Tongue (tissue), 3 donors: ENCODE measurements at places on chromosomes 5 and 9.

DNA sequence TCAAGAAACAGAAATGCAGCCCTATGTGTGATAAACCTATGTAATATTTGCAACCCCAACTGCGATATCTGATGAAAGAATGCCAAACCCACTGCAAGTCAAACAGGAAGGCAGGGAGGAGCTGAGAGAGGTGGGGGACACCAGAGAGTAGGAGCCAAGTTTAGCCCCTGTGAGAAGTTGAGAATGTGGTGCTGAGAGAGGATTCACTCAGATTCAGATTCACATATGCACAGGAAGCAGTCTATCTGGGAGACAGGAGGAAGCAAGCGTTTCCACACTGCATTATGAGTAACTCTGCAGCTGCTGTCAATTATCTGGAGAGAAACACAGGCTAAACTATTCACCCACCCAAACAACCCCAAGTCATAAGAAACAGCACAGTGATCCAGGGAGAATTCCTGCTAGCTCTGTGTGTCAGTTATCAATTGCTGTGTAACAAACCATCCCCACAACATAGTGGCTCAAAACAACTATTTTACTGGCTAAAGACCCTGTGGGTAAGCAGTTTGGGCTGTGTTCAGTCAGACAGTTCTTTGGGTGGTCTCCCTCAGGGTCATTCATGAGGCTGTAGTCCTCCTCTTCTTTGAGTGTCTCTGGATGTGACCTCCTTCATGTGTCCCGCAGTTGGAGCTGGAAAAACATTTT is 161.9 kb upstream of the RAI14 start:
- DNase-seq, result no peak

- DNase-seq, result no peak
Observed at GRCh38 chr5:32172923-32173266, 1.2 kb downstream of the GOLPH3 start.

DNA sequence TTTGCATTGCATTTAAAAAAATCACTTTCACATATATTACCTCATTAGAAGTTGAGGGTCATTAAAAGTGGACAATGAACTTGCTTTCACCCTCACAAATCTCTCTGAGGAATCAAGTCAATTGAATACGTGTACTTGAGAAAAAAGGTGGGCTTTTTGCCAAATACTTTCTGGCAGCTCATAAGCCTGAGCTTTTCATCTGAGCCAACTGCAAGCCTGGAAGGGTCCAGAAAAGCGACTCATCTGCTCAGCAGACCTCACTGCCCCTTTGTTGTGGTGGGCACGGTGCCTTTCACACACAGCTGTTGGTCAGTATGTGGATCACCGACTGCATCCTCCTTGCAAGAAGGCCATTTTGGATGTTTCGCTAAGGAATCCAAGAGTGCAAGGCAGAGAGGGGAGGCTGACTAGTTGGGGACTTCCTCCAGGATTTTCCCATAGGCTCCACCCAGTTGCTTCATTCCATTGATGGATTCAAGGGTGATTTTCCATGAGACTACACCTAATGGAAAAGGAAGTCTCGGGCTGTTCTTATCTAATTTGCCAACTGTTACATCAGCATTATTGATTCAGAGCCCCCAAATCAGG is 564.7 kb downstream of the PDE4D start:
- peak; percentile 88 for DNase-seq

- peak; percentile 69 for DNase-seq
Observed at GRCh38 chr5:65927503-65928321, 1.3 kb downstream of the ERBIN start.

GRCh38 chr9:134538856-134539566 is 102.6 kb upstream of the COL5A1 start:
- peak; percentile 80 for DNase-seq

DNA sequence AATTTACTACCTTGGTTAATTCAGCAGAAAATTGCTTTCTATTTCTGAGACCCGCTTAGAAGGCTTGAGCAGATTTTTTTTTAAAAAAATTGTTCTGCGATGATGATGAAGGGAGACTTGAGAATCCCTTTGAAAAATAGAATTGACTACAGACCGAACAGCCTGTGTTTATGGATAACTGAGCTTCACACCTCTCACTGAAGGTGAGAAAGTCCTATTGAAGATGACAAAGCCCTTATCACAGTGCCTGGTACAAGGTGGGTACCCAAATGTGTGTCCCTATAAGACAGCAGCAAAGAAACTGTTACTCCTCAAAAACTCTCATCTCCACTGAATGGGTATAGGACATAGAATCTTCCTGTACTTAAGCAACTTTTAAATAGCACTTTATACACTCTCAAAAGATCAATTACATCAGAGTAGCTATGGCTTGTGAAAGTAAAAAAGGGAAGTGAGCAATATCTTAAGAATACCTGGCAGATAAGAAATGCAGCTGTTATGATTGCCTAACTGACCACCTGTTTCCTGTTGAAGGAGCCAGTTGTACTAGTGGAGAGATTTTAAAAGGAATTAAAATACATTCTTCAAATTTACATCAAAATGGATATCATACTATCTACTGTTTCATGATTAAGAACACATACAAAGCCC is 419.7 kb downstream of the CHSY3 start:
- no peak for DNase-seq

GRCh38 chr9:96667363-96667728 is 12.2 kb upstream of the PRXL2C start:
- DNase-seq, result no peak

DNA sequence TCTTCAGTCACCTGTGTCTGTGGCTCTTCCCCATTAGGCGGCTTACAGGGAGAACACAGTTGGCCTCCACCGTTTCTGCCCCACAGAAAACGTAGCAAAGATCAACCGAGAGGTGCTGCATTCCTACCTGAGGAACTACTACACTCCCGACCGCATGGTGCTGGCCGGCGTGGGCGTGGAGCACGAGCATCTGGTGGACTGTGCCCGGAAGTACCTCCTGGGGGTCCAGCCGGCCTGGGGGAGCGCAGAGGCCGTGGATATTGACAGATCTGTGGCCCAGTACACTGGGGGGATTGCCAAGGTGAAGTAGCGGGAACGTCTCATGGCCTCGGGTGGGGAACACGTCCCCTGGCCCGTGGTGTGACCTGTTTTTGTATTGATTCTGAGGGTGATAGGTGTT is 6.5 kb downstream of the PMPCA start:
- no peak for DNase-seq

DNA sequence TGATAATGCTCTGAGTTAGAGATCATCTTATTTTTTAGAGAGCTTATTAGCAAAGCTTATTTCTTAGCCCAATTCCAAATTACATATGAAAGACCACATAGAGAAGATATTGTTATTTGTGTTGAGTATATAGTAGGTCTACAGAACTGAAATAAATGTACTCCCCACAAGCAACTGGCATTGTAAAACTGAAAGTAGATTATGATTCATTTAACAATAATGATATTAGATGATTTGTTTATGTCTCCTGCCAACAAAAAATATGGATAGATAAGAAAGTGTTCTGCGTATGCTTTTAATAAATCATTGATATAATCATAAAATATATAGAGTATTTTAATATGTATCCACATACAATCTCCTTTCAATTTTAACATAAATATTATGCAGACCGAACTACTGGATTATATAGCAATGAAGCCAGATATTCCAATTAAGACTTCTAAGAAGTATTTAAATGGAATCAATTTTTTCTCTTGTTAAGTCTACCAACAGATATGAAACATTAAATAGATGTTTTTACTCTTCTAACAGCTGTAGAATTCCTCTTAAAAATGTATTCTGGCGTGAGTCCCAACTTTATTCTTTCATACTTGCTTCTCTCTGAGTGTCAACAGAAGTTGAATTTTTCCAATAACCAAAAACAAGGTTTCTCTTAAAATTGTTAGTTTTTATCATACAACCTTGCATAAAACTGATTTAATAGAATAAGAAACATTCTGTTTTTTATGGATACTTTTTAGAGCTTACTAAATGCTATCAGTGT is 15.6 kb upstream of the DAB2 start:
- no peak for DNase-seq

DNA sequence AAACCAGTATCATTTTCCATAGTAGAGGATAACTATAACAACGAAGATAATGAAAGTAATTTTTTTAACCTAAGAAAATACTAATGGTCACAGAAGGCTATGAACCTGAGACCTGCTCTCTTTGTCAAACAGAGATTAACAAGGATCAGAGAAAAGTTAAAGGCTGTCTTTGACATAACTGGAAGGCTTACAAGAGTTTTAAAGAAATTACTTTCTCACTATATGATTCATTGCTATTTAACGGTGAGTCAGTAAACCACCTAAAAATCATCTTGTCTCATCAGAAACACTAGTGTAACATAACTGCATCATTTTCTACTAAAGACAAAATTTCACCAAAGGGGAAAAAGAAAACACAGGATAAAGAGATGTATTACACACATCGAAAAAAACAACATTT is 19.3 kb downstream of the MLANA start:
- DNase-seq, result no peak

- DNase-seq, result peak; percentile 17
Observed at GRCh38 chr5:75545131-75545530, 33.4 kb downstream of the POLK start.

- no peak for DNase-seq
Observed at GRCh38 chr9:124741662-124742061, 29.4 kb downstream of the NR6A1 start.

- no peak for DNase-seq
Observed at GRCh38 chr5:178471711-178472110, 118.5 kb downstream of the COL23A1 start.

DNA sequence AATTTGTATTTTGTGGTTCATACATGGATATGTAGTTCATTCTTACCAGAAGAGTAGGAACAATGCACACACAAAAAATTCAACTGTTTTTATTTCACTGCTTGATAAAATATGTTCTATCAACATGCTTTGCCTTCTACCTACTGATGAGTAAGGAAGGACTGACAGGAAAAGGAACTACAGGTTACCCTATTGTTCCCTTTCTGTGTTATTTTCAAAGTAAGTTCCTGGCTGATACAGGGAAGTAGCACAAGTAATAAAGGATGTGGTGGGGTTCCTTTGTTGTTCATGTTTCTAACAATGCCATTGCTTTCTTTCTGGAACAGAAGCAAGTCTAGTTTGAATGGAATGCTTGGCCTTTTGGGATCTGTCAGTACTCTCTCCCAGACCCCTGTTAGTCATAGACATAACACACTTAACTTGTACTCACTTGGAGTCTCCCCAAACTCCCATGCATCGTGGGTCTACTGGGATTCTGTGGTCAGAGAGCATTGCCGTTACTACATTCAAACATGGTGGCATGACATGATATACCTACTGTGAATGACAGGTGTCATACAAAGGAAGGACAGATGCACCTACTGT is 20.2 kb upstream of the ALDOB start:
- DNase-seq, result no peak

DNA sequence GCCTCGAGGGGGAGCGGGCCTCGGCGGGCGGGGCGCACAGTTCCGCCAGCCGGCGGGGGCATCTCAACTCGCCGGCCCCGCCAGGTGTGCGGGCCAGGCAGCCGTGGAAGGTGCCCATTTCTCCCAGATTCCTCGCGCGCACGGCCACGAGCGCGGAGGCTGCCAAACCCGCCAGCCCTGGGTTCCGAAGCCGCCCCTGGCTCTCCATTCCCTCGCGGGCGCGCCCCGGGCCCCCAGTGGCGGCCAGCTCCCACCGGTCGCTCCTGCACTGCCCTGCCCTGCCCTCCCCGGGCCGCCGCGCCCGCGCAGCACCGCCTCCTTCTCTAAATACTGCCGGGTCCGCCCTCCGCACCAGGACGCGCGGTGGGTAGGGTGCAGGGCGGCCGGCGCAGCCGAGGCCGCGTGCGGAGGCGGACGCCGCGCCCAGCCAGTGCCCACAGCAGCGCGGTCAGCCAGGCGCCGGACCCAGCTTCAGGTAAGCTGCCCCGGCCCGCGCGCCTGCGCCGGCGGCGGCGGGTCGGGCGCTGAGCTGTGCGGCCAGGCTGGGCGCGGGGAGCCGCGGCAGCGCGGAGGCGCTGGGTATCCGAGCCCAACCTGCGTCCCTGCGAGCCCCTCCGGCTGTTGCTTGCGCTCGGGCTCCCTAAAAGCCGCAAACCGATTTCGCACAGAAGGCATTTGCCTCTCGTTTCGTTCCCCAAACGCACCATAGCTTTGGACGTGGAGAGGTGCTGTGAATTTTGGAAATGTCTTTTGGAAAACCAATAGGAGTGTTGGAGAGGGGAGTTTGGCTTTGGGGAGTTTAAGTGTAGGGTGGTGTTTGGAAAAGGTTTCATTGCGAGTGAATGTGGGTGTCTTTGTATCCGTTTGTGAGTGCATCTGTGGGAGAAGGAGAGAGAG is at the start of gene TMEM171:
TSS of gene TMEM171 (plus strand) at position 354 of the 897 bp plus-strand sequence. CDS start 2,799 bp downstream, outside the sequence.
- peak; percentile 56 for DNase-seq

GRCh38 chr5:6497262-6497661 is 48.6 kb downstream of the UBE2QL1 start:
- no peak for DNase-seq

DNA sequence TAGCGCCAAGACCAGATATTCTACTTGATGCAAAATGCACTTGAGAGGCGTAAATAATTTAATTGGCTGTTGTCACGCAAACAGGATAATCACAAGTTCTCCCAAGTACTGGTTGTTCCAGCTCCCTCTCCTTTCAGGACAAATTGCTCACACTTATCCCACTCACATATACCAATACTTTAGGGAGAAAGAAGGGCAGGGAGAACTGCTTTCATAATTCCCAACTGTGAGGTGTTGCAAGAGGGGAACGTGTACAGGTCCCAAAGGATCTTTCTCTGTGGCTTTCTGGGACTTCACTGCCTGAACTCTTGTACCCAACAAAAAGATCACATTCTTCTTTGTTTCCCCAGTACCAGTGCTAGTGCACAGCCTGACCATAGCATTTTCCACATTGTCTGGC is 21.5 kb upstream of the TGFBI start:
- DNase-seq, result no peak

- no peak for DNase-seq
Observed at GRCh38 chr9:120562861-120563443, 17.0 kb downstream of the CDK5RAP2 start.

- no peak for DNase-seq
Observed at GRCh38 chr9:107833295-107833694, 343.7 kb upstream of the KLF4 start.

- no peak for DNase-seq
Observed at GRCh38 chr5:27875148-27875547, 836.8 kb upstream of the CDH9 start.

- no peak for DNase-seq
Observed at GRCh38 chr9:9747787-9748186, 865.0 kb downstream of the PTPRD start.

DNA sequence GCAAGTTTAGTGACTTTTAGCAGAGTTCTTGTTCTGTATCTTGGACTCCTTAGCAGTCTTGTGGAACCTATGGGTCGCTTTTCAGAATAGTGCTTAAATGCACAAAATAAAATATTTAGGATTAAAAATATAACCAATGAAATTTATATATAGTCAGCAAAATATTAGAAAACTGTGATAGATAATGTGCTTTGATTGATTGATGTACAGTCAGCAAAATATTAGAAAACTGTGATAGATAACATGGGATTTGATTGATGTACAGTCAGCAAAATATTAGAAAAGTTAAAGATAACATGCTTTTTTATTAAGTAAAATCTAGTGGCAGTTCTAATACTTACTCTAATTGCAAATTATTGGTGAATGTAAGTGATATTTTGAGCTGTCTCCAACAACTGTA is 16.1 kb downstream of the PALM2AKAP2 start:
- DNase-seq, result no peak

GRCh38 chr5:65769539-65769938 is 47.5 kb downstream of the NLN start:
- no peak for DNase-seq

- peak; percentile 68 for DNase-seq
Observed at GRCh38 chr9:107784235-107784958, 294.8 kb upstream of the KLF4 start.

- DNase-seq, result no peak
Observed at GRCh38 chr5:121698690-121699089, 153.0 kb upstream of the FTMT start.
